ENCODE measurements at places on chromosomes 13 and 19.

- DNase-seq, result no peak
- H3K27ac ChIP-seq, result no peak overlapping the region
- H3K36me3 ChIP-seq, result no peaks in the 10 kb centered on the region
- peaks cover 10% of the 10 kb centered on the region for H3K4me1 ChIP-seq
These were observed 17.5 kb upstream of the NWD1 start for GRCh38 chr19:16702123-16702522.

DNA sequence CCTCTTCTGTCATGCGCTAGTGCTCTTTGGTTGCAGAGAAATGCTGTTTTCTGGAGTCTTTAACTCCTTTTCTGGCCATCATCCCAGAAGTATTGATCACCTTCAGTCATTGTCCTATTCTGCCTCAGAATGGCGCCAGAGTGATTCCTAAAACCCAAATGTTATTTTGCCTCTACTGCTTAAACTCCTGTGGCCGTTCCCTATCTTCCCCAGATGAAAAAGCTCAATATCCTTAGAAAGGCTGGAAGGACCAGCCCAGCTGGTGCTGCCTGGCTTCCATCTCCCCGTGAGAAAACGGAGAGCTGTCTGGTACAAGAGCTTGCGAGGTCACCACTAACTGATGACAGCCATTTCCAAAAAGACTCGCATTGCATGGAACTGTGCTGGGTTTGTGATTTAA is 179.1 kb downstream of the RBM26 start:
- no peak overlapping the region for H3K4me3 ChIP-seq
- no peaks in the 10 kb centered on the region for H3K4me1 ChIP-seq
- H3K27me3 ChIP-seq, result no peaks in the 10 kb centered on the region
- DNase-seq, result no peak

- H3K27ac ChIP-seq, result no peak overlapping the region
- H3K4me1 ChIP-seq, result no peaks in the 10 kb centered on the region
- H3K36me3 ChIP-seq, result peaks cover 19% of the 10 kb centered on the region
These were observed 39.1 kb downstream of the TRPM4 start for GRCh38 chr19:49196527-49197240.

GRCh38 chr13:44382635-44383145 is 9.1 kb downstream of the SERP2 start:
- H3K36me3 ChIP-seq, result no peaks in the 10 kb centered on the region
- H3K4me3 ChIP-seq, result no peak overlapping the region
- H3K27me3 ChIP-seq, result no peaks in the 10 kb centered on the region
- H3K27ac ChIP-seq, result no peak overlapping the region
- H3K4me1 ChIP-seq, result no peaks in the 10 kb centered on the region

- H3K4me3 ChIP-seq, result no peak overlapping the region
- peaks cover 54% of the 10 kb centered on the region for H3K36me3 ChIP-seq
- no peak overlapping the region for H3K27ac ChIP-seq
- no peaks in the 10 kb centered on the region for H3K27me3 ChIP-seq
- no peaks in the 10 kb centered on the region for H3K4me1 ChIP-seq
These were observed 26.9 kb downstream of the SIN3B start for GRCh38 chr19:16856091-16856490.

DNA sequence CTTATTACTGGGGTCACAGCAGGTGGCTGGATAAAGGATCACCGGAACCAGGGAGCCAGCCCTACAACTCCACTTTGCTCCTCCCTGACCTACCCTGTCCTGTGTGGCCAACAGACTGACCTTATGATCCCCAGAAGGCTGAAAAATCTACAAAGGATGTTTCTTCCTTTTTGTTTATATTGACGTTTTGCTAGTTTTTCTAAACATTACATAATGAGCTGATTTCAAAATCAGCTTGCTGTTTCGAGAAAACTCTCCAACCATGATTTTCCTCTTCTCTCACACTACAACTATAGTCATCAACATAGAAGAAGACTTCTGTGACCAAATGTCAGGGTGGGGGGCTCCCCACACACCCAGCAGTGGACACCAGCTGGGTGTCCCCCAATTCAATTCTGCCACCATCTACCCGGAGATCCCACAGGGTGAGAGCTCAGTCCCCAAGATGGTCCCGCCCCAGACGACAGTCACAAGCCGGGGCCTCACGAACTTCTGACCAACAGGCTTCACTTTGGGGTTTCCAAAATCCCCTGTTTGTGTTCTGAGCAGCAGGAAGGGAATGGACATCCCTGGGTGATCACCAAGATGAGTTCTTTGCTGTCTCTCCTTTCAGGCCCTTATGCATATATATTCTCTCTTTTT is 35.0 kb downstream of the ZNF536 start:
- H3K4me1 ChIP-seq, result peaks cover 7% of the 10 kb centered on the region
- no peaks in the 10 kb centered on the region for H3K27me3 ChIP-seq
- no peaks in the 10 kb centered on the region for H3K36me3 ChIP-seq
- no peak overlapping the region for H3K27ac ChIP-seq

GRCh38 chr13:104295537-104295936 is 1229.3 kb upstream of the SLC10A2 start:
- no peak overlapping the region for H3K4me3 ChIP-seq
- no peaks in the 10 kb centered on the region for H3K27me3 ChIP-seq
- no peaks in the 10 kb centered on the region for H3K4me1 ChIP-seq
- H3K36me3 ChIP-seq, result no peaks in the 10 kb centered on the region
- H3K27ac ChIP-seq, result no peak overlapping the region

DNA sequence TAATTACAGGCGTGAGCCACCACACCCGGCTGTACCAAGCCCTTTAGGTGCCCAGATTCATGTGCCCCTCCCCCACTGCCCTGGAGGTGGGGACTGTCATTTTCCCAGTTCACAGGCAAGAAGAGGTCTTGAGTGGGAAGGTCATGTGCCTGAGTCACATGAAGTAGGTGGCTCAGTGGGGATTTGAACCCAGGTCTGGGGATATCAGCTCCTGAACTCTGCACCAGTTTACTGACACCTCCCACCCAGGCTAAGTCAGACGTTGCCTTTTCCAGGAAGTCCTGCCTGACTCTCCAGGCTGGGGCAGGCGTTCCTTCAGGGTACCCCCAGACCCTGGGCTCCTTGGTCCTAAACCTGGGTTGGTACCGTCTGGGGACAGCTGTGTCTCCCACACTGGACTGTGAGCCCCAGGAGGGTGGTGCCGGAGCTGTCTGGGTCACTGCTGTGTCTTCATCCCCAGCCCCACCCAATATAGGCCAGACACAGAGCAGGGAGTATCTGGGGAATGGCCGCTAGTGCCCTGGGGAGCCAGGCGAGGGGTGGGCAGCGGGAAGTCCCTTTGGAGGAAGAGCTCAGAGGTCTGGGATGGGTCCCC is 8.6 kb downstream of the VASP start:
- no peaks in the 10 kb centered on the region for H3K27me3 ChIP-seq
- H3K36me3 ChIP-seq, result peaks cover 31% of the 10 kb centered on the region
- peaks cover 37% of the 10 kb centered on the region for H3K4me1 ChIP-seq
- DNase-seq, result peak; percentile 80
- peak overlapping the region; percentile 81 for H3K27ac ChIP-seq

DNA sequence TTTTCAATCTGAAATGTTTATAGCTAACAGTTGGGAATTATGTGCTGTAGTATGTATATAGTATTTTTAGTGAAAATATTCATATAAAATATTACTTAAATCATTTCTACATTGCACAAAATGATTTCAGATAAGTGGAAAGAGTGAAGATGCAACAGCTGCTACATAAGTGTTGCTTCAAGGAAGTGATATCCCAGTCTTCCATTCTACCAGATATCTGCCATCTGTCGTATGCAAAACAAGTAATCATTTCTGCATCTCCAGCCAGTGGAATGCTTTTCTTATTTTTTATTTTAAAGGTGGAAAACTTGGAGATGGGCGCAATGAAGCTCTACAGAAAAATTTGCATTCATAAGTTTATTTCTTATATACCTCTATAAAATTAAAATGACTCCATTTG is 152.5 kb upstream of the MAB21L1 start:
- DNase-seq, result no peak
- H3K36me3 ChIP-seq, result no peaks in the 10 kb centered on the region
- no peaks in the 10 kb centered on the region for H3K4me1 ChIP-seq
- H3K4me3 ChIP-seq, result no peak overlapping the region

DNA sequence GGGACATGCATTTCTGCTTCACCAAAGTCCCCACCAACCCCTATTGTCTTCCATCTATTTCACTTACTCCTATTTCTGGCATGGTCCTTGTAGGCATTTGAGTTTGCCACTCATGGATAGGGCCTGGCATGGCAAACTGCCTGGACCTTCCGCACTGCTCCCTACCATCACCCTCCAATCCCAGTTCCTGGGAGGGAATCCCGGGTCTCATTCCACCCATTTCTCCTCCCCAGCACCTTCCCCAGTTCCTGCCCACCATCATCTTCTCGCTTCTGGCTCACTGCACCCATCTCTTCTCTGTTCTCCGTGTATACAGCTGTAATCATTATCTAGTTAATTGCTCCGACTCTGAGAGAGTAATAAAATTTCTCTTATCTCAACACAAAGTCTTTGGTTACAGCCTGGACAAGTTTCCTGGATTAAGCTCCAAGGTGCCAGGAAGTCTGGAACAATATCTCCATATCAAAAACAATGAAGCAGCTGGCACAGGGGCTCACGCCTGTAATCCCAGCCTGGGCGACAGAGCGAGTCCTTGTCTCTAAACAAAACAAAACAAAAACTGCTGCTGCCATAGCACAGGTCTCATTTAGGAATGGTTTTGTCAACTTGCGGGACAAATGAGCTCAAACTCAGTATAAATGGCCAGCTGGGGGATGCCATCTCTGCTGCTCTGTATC is 17.0 kb upstream of the COX7A1 start:
- no peak overlapping the region for H3K4me3 ChIP-seq
- H3K36me3 ChIP-seq, result peaks cover 9% of the 10 kb centered on the region
- peak overlapping the region; percentile 70 for H3K27ac ChIP-seq

- H3K27ac ChIP-seq, result peak overlapping the region; percentile 11
- peak overlapping the region; percentile 66 for H3K4me3 ChIP-seq
- peak; percentile 80 for DNase-seq
- H3K27me3 ChIP-seq, result peaks cover 32% of the 10 kb centered on the region
- peaks cover 23% of the 10 kb centered on the region for H3K4me1 ChIP-seq
These were observed 4.5 kb downstream of the FGF9 start for GRCh38 chr13:21675095-21675991.

GRCh38 chr13:75226733-75227435 is 255.1 kb downstream of the TBC1D4 start:
- H3K27me3 ChIP-seq, result no peaks in the 10 kb centered on the region
- H3K27ac ChIP-seq, result peak overlapping the region; percentile 72
- DNase-seq, result no peak
- H3K4me1 ChIP-seq, result peaks cover 8% of the 10 kb centered on the region

GRCh38 chr19:27860309-27860934 is 1352.5 kb downstream of the UQCRFS1 start:
- H3K27me3 ChIP-seq, result no peaks in the 10 kb centered on the region
- H3K36me3 ChIP-seq, result no peaks in the 10 kb centered on the region
- no peak for DNase-seq
- H3K4me1 ChIP-seq, result no peaks in the 10 kb centered on the region

- peak; percentile 89 for DNase-seq
- H3K36me3 ChIP-seq, result peaks cover 99% of the 10 kb centered on the region
- no peaks in the 10 kb centered on the region for H3K27me3 ChIP-seq
- no peaks in the 10 kb centered on the region for H3K4me1 ChIP-seq
These were observed 19.2 kb downstream of the GPX4 start for GRCh38 chr19:1122972-1123363.

DNA sequence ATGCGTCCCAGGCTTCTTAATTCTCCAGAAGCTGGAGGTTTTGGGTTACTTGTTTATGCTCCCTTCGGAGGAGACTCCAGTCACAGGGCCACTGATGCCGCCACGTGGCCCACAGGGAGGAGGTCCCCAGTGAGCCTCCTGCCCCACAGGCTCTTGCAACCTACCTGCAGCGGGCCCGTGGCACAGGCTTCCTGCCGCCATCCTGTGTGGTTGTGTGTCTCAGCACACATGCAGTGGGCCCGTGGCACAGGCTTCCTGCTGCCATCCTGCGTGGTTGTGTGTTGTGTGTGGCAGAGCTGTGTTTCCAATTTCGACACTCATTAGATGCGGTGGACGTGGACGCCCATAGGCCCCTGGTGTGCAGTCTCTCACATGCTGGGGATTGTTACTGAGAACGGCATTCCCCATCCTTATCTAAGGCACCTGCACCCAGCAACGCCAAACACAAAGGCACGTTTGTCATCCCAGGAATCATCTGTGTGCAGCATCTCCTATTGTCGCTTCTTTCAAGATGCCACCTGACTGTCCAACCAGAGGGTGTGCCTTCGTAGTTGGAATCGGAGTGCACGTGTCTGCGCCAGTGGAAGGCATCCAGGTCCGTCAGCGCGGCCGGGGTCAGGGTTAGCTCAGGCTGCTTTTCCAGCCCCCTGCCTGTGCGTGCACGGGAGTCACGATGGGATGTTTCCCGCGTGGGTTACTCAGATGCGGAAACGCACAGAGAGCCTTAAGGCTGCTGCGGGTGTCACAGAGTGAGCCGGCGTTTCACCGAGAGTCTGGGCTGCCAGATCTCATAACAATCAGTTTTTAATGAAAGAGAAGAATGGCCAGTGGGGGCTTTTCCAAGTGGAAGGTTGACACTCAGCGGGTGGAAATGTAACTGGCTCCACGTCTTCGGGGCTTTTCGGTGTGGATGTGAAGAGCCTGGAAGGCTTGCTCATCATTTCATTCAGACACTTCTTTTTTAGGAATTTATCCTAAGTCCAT is 119.8 kb downstream of the ATP11A start:
- peaks cover 55% of the 10 kb centered on the region for H3K36me3 ChIP-seq
- no peaks in the 10 kb centered on the region for H3K27me3 ChIP-seq
- no peak overlapping the region for H3K27ac ChIP-seq
- H3K4me3 ChIP-seq, result no peak overlapping the region
- H3K4me1 ChIP-seq, result no peaks in the 10 kb centered on the region

GRCh38 chr13:23561261-23561660 is 9.0 kb upstream of the TNFRSF19 start:
- no peak overlapping the region for H3K4me3 ChIP-seq
- no peaks in the 10 kb centered on the region for H3K27me3 ChIP-seq
- H3K36me3 ChIP-seq, result no peaks in the 10 kb centered on the region
- DNase-seq, result no peak
- no peak overlapping the region for H3K27ac ChIP-seq
- H3K4me1 ChIP-seq, result no peaks in the 10 kb centered on the region

DNA sequence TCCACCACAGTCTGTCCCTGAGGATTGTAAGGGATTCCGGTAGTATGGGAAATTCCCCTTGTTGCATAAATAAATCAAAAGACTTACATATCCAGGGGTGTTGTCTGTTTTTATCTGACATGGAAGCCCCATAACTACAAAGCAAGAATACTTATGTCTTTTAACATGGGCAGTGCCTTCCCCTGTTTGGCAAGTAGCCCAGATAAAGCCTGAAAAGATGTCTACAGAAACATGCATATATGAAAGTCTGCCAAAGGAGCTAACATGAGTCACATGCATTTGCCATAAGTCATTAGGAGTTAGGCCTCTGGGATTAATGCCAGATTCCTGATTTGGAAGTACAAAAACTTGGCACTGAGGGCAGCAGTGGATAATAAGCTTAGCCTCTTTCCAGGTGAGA is 62.1 kb downstream of the ZNF737 start:
- no peak for DNase-seq
- H3K4me1 ChIP-seq, result no peaks in the 10 kb centered on the region
